ENCODE measurements at places on chromosomes 7 and 10.

DNA sequence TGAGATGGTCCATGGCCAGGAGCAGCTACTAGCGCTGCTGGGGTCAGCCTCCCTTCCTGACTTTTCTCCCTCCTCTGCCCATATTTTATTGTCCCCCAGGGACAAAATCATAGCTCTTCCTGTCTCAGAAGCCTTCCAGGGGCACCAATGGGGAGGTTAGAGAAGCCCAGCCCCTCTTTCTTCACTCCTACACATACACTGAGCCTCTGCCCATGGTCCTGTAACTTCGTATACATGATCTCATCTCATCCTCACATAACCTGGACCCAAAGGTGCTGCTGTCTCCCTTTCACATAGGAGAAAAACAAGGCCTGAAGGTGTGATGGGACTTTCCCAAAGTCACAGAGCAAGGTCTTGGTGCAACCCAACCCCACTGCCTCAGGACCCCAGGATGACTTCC is 2.5 kb downstream of the SRRM3 start:
- DNase-seq: no peak

- no peak for DNase-seq
Measured at GRCh38 chr7:142248166-142249160, 9.4 kb downstream of the PRSS58 start.

GRCh38 chr10:117884093-117884492 is 162.6 kb downstream of the RAB11FIP2 start:
- no peak for DNase-seq

- peak; percentile 64 for DNase-seq
Measured at GRCh38 chr10:62653254-62653653, 151.3 kb upstream of the ADO start.

GRCh38 chr10:32245760-32246159 is 101.2 kb downstream of the EPC1 start:
- no peak for DNase-seq

DNA sequence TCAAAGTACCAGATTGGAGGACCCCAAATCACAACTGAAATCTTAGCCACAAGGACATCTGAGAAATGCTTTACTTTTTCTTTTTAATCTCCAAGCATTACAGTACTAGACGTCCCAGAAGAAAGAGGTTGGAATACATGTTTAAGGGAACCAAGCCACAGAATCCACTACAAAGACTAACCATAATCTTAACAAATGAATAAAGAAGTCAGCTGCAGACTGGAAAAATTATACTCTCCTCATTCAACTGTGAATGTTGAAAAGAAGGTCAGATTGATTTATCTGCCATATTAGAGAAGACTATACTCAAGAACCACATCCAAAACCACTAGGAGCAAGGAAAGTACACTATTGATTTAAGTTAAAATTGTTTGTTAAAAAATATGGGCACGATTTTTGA is 102.1 kb upstream of the ABCB5 start:
- no peak for DNase-seq

GRCh38 chr10:27506280-27506679 is 2.2 kb downstream of the RAB18 start:
- DNase-seq: no peak

GRCh38 chr7:155938129-155938528 is 125.9 kb upstream of the SHH start:
- DNase-seq: no peak

DNA sequence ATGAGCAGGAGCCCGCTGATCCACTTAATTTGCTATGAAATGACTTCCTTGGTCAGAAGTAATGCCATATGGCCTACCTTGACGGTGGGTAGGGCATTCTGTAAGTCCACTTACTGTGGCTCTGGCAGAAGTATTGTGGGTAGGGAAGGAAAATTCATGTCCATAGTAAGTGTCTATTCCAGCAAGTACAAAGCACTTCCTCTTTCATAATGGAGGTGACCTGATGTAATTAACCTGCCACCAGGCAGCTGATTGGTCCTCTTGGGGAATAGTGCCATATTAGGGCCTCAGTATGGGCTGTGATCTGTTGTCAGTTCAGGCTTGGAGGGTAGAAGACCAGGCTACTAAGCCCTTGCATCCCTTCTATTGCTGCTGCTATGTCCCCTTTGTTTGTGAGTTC is 103.9 kb downstream of the SLC37A3 start:
- DNase-seq: no peak

- DNase-seq: peak; percentile 73
Measured at GRCh38 chr10:122565766-122566206, 5.2 kb downstream of the DMBT1 start.

GRCh38 chr7:134875867-134876266 is 96.4 kb downstream of the CALD1 start:
- no peak for DNase-seq

GRCh38 chr10:35011771-35012191 is 78.4 kb downstream of the CUL2 start:
- DNase-seq: peak; percentile 7

GRCh38 chr10:11683529-11684320 is 58.5 kb upstream of the ECHDC3 start:
- DNase-seq: peak; percentile 25

DNA sequence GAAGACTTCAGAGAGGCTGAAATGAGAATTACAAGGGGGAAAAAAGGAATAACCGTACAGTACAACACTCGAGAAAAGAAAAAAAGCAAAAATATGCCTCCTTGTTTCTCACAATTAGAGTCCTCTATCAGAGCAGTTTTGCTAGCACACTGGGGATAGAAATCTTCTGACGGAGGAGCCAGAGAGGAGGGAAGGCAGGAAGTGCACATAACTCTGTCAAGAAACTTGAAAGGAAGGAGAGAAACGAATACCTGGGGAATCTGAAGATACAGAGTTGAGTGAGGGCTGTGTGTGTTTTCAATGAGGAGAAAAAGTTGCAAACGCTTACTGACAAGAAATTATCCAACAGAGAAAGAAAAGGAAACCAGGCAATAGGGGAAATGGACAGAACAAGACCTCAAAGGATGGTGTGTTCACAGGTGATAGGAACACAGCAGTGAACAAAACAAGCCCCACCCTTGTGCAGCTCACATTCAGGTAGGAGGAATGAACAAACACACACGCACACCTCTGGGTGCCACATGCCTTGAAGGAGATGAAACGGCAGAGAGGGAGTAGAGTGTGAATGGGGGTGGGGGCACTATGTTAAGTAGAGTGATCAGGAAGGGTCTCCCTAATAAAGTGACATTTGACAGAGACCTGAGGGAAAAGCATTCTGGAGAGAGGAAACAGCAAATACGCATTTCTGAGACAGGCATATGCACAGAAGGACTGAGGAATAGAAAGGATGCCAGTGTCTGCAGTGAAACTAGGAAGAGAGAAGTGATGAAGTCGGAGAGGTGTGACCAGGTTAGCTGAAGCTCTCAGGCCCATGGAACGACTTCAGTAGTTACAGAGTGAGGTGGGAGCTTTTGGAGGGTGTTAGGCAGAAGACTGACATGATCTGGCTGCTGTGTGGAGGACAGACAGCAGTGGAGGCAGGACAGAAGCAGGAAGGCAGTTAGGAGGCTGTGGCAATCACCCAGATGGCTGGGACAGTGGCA is 46.7 kb upstream of the SPOCK2 start:
- DNase-seq: no peak

- no peak for DNase-seq
Measured at GRCh38 chr7:26375726-26376174, 84.1 kb downstream of the SNX10 start.

- no peak for DNase-seq
Measured at GRCh38 chr7:151498495-151498894, 21.2 kb downstream of the RHEB start.

DNA sequence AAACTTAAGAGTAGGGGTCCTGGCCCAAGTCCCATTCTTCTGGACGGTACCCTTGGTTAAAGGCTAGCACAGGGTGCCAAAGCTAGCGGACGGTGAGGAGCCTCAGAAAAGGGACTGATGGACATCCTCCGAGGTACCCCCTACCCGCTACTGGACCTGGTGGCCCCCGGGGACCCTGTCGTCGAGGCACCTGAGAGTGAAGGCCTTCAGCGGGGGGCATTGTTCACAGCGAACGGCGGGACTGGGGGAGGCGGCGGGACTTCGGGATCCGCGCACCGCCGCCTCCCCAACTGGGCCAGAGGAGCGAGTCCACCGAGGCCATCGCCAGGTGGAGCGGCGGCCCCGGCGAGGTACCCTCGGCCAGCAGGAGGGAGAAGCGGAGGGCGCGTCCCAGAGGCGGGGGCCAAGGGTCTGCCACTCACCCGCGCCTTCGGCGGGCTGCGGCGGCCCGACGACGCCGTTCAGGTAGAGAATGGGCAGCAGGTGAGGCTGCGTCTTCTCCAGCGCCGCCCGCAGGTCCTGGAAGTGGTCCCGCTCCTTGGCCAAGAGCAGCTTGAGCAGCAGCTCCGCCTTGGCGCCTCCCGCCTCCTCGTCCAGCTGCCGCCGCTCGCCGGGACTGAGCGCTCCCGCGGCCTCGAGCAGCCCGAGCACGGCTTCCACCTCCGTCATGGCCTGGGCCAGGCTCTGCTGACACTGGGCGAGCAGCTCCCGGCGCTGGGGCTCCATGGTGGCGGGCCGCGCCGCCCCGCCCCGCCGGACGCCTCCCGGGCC is 575 bp downstream of the DLG5 start:
- DNase-seq: no peak

- DNase-seq: no peak
Measured at GRCh38 chr10:7000061-7000460, 410.8 kb downstream of the SFMBT2 start.

DNA sequence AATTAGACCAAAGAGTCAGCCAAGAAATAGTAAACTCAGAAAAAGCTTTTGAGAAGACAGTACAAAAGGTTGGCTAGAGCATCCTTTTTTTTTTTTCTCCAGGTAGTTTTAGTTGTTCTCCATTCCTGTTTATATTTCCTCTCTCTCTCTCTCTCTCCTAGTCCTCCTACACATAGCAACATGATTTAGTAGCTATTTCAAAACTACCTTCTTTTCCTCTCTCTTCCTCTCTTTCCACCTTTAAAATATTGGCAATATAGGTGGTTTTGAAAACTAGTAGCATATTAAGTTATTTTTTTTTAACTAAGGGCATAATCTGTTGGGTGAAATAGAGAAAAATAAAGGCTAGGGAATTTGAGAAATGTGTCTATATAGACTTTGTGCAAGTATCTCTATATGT is 5.0 kb downstream of the SKIDA1 start:
- DNase-seq: no peak

- no peak for DNase-seq
Measured at GRCh38 chr10:43867667-43868565, 219.2 kb upstream of the ZNF32 start.

- no peak for DNase-seq
Measured at GRCh38 chr10:9834434-9834833, 1183.2 kb upstream of the CELF2 start.

DNA sequence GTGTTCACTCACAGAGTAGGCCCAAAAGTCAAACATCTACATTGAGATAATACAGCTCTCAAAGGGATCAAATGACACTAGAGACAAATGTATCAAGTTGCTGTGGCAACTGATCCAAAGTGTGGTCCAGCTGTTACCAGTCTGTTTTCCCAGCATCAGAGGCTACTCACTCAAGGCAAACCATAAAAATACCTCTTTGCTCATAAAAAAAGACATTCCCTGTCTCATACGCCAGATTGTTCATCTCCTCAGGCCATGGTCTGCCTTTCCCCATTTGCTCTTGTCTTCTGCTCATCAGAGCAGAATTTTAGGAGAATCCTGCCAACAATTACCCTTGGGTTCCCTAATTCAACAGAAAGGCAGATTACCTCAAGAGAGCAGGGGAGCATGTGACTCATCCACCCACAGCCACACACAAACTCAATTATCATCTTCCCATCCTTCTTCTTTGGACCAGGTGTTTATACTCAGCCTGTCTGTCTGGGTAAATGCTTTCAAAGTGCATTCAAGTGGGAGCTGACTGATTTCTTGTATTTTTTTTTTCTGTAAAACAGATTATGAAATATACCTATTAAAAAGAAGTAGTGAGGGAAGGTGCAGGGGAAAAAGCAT is 226.5 kb upstream of the HPS1 start:
- DNase-seq: no peak

DNA sequence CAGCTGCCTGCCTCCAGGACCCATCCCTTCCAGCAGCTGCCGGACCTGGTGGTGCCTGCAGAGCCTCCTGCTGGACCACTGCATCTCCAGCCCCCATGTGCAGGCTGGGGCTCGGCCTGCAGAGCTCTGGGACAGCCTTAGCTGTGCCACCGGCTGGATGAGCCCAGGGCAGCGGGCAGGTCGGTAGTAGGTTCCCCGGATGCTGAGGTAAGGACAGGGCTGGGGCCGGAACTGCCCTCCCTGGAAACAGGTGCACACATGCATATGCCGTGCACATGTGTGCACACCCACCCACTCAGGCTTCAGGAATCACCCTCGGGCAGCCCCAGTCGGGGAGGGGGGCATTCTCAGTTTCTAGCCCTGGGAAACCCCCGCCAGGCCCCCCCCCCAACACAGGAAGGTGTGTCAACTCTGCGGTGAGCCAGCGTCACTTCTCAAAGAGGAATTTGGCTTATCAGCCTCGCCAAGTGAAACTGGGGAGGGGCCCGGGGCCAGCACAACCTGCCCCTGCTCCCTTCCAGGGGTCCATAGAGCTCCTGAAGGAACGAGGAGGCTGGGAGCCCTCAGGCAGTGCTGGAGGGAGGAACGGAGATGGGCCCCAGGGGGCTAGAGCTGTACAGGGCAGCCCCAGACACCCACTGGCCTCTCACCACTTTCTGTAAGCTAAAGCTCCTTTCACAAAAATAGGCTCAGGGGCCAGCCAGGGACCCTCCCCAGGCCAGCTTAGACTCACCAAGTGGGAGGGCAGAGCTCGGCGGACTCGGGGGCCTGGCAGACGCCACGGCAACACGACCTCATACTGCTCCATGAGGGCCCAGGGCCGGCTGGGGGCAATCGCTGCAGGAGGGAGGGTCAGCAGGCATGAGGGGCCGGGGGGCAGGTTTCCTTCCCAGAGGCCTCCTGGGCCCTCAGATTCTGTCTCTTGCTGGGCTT is 1.7 kb downstream of the ADAM8 start:
- peak; percentile 88 for DNase-seq

DNA sequence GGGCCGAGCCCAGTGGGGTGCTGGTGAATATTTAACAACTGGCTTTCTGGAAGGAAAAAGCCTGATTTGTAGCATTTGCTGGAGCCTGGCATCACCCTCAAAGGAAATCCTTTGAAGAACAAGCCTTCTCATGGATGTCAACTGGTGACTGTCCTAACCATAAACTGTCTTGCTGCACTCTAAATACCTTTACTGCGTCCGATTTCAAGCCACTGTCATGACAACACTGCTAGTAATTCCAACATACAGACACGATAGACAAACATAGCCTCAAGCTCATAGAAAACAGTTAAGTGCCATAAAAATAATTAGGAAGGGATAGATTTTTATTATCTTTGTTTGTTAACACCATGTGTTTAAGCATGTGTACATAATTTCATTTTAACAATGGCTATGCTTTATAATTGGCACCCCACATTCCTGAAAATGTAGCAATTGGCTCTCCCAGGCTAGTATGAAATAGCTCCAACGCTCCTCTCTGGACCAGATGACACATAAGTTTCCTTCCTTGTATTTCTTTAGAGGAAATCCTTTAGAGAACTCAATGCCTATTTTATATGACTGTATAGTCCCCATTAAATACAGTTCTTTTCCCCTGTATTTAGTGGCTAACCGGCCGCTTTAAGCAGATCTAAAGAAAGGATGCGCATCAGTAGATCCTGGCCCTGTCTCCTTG is 273.4 kb downstream of the PRPF18 start:
- no peak for DNase-seq

Data from CD4-positive, alpha-beta T cell treated with Interleukin-4 for 1 hour (primary cell).